ENCODE measurements at places on chromosomes 2 and 18.
A peak's percentile ranks its signal among the peaks of the same experiment; 100 is the strongest.

DNA sequence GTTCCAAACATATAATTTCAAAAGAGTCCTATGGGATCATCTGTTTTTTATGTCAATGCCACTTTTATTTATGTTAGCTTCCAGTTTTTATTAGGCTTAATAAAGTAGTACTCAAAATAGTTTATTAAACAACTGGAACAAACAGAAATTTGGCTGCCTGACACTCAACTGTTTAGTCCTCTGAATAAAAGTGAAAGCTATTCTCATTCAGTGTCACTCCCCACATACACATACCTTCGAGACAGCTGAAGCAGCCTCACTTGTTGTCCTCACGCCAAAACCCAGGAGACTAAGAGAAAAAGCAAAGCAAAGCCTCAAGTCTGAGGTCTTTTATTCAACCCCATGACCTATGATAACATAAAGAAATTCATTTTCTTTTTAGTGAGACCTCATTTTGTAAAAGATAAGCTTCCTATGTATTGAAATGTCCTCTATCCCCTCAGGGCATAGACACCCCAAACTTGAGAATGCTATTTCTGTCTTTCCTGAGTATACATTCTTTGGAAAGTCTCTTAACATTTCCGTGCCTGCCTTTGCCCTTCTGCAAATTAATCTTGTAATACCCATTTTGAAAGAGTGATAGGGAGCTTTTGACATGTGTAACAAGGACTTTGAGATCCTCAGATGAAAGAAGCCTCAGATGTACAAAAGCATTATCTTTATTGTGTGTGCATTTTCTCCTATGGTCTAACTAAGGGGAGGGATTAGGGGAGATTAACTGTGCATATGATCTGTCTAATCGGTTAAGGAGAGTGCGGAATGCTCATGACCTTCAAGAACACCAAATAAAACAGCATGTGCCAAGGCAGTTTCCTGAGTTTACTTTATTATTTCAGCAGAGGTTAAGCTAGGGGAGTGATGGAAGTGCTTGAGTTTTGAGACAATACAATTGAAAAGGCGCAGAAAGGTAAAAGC is 1523.7 kb upstream of the PIK3C3 start:
- no peak for DNase-seq

DNA sequence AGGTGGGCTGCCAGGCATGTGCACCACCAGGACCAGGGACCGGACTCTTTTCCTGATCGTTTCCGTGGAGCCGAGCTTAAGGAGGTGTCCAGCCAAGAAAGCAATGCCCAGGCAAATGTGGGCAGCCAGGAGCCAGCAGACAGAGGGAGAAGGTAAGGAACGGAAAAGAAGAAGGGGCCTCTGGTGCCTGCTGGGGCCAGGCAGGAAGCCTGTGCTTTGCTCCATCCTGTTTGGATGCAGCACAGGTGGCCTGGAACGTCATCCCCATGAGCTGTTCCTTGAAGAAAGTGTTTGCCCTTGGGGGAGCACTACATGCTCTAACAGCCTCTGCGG is 33.9 kb downstream of the CNGA3 start:
- DNase-seq: no peak

DNA sequence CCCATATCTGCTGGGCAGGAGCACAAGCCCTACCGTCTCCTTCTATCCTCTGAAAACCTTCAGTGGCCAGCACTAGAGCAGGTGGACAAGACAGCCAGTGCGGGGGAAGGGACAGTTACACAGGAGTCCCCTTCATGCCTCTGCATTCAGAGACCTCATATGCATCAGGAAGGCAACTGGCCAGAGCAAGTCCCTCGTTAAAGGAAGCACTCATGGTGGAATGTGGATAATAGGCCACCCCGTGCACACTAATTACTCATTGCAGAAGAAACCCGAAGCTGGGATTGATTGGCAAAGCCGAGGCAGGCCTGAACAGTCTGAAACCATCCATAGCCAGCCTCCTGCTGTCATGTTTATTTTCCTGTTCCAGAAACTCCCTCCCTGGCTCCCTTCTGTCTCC is 11.2 kb downstream of the KIAA2012 start:
- no peak for DNase-seq

DNA sequence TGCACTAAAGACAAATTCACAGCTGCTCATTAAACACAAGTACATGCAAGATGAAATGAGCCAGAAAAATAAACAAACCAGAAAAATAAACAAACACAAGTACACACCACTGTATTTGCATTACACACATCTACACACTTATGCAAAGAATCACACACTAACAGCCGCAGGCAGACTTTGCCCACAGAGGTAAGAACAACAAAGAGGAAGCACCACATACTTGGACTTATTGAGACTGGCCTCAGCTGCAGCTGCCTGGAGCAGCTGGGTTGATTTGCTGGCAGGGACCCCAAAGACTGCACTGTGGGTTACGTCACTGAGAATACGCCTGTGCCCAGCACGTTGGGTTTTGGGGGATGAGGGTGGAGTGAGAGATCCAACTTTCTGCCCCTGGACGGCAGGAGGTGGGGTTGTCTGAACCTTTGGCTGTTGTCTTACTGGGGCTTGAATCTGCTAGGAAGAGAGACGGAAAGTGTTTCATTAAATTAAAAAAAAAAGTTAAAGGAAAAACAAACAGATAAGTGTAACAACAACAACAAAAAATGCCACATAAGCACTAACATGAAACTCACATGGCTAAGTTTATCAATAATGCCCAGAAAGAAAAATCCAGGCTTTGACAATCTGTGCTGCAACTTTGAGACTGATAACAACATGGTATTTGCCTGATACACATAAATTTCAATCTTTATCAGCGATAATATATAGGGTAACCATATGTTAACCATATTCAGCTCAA is 71.9 kb upstream of the NFU1 start:
- no peak for DNase-seq

GRCh38 chr2:86613515-86613914 is 10.2 kb downstream of the RNF103 start:
- DNase-seq: no peak

DNA sequence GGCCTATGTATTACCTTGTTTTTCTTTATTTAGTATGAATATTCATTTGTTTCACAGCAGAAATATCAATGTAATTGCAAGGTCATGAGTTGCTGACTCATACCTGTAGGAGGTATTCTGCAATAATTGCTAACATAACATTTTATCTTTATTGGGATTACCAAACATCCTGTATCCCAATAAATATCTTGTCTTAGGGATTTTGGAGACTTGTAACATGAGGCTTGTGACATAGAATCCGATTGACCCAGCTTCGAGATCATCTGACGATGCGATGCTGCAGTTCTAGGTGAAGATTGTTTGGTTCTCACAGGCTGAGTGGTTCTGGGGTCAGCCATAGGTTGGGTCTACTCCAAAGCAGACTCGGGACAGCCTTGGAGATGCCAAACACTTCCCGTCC is 133.4 kb upstream of the RND3 start:
- DNase-seq: no peak

- no peak for DNase-seq
Observed at GRCh38 chr18:53886058-53886457, 338.4 kb downstream of the MBD2 start.

- no peak for DNase-seq
Observed at GRCh38 chr2:45860136-45861121, 209.0 kb downstream of the PRKCE start.

DNA sequence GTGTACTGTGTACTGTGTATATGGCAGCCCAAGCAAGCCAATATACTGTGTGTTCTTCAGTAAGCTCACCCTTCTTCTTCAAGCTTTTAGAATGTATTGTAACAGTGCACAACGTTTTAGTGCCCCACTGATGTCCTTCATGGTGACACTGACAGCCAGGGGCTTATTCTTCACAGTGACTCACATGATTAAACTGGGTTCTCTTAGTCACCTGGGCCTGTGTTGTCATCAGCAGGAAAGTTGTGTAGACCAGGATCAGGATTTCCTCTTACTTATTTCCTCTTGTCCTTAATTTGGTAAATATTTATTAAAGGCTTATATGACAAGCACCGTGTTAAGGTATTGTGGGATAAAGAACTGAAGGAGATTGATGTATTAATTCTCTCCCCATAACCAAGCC is 67.9 kb upstream of the THOC1 start:
- no peak for DNase-seq

GRCh38 chr2:222452422-222452950 is 28.1 kb downstream of the SGPP2 start:
- DNase-seq: no peak

GRCh38 chr18:456361-457139 is 44.0 kb downstream of the COLEC12 start:
- DNase-seq: no peak

- no peak for DNase-seq
Observed at GRCh38 chr2:12073217-12073852, 326.9 kb downstream of the LPIN1 start.

GRCh38 chr2:105445976-105446375 is 47.1 kb upstream of the FHL2 start:
- no peak for DNase-seq

- no peak for DNase-seq
Observed at GRCh38 chr18:64872710-64873458, 724.0 kb upstream of the LINC00305 start.

GRCh38 chr2:45379399-45380087 is 231.5 kb downstream of the SRBD1 start:
- DNase-seq: no peak

DNA sequence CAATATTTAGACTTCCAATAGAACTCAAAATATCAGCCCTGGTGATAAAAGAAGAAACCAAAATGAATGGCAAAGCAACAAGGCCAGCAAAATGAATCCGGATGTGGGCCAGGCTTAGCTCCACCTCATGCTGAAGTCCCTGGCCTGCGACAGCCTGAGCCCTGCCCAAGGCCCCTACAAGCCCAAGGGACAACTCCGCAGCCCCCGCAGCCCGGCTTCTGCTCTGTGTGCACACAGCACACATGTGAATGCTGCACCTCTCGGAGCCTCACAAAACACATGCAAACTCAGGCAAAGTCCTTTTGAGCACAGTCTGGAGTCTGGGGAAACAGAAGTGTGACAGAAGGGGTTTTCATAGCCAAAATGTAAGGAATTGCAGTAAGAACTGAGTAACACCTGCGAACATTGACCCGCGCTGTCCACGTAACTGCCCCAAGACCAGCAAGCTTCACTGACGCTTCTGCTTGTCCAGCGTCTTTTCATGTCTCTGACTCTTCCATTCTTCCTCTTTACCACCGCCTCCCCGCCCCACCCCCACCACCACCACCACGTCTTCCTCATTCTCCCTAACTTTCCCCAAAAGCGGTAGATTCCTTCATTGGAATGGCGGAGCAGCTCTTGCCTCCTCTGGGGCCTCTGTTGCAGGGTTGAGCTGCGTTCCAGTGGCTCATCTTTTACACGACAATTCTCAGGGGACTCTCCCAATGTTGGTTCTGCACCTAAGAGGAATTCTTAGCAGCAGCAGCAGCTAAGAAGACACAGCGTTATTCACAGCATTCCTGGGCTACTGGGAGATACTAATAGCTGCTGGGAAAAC is 136.4 kb upstream of the COPS8 start:
- DNase-seq: no peak

DNA sequence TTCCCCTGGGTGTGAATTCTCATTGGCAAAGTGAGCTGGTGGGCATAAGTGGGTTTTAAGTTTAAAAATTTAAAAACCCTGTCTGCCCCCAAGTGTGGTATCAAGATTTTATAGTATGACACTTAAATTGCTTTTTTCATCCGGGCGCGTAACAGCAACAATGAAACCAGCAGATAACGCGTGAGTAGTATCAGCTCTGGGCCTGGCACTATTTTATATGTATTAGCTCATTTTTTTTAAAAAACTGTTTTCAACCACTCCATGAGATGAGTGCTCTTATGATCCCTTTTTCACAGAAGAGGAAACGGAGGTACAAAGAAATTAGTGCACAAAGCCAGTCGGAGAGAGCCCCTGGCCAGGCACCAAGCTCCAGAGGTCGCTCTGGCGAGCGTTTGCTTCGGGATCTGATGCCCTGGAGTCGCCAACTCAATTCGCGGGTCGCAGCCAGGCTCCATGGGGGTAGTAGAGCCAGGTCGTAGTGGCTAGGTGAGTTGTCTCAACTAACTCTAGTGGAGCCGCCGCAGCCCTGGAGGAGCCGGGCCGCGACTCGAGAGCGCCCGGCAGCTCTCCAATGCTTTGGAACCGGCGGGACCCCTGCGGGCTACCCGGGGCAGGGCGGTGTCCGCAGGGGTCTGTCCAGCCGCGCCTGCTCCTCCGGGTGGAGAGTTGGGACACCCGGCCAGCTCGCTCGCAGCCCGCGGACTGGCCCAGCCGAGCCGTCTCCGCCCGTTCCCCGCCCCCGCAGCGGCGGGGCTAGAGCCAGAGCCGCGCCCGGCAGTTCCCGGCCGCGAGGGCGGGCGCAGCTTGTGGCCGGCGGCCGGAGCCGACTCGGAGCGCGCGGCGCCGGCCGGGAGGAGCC is at the start of gene IL1R1:
TSS of gene IL1R1 (plus strand) at position 777 of the 859 bp plus-strand sequence. CDS start 14,979 bp downstream, outside the sequence.
- DNase-seq: no peak

DNA sequence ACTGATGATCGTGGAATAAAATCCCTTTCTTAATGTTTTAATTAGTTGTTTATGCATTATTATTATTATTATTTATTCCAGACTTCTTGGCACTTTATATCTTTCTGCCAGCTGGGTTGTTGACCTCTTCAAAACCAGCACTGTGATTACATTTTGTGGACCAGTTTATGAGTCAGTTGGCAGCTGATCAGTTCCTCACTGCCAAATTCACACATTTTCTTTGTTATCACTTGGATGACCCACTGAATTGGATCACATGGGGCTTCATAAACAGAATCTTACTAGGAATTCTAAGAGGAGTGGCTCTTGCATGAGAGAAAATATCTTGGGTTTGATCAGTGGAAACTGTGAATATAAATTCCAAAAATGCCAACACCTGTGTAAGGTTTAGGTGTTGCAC is 321.8 kb upstream of the SPRED2 start:
- DNase-seq: no peak

- DNase-seq: no peak
Observed at GRCh38 chr2:142179686-142180085, 48.9 kb upstream of the LRP1B start.

- no peak for DNase-seq
Observed at GRCh38 chr2:112004253-112004645, 50.8 kb upstream of the TMEM87B start.

DNA sequence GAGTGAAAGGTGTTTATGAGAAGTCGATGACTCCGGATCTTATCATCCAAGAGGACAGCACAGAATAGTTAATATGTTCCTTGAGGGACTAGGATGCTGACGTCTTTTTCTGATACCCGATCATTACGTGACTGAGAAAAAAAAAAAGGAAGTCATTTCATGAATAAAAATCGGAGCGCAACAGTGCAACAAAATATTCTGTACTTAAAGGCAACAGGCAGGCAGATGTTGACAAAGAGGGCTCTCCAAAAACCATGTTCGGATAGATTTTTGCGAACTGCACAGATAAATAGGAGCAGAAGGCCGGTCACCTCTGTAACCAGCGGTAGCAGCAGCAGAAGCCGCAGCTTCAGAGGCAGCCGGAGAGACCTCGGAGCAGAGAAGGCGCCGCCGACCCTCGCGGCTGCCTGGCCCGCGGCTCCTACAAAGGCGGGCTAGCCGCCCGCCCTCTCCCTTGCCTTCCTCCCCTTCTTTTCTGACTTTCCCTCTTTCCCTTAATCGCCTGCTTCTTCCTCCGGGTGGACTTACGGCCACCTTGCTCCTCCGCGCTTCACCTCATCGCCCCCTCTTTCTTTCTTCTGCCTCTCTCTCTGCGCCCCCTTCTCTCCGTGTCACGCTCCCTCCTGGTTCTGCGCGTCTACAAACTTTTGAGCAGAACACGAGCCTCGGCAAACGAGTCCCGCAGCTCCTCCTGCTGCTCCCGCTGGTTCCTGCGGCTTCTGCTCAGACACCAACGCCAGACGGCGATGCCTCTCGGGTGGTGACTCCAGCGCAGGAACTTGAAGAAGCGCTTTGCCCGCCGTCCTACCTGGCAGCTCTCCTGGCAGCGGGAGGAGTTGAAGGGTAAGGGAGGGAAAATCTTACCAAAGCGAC is at the start of gene ADCYAP1:
TSS of gene ADCYAP1 (plus strand) at position 654 of the 873 bp plus-strand sequence. CDS start 516 bp downstream, outside the sequence.
- peak; percentile 20 for DNase-seq

Measured in SW 1271 (cell line).